CD4-positive, alpha-beta T cell (primary cell): ENCODE measurements at places on chromosomes 16 and 17.

DNA sequence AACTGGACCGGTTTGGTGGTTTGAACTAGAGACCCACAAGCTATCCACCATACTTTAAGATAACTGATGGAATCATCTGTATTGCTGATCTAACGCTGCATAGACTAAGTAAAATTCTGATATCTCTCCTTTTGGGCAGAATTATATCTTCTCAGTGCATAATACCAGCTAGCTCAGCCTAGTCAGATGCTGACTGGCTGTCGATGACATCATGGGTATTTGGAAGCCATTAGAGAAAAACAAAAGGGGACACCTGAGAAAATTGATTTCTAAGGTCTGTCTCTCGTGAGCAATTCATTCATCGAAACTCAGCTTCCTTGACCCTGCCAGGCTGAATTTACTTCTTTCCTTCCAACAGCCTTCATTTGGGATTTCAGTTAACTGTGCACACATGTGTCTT, 263.0 kb upstream of the CCL2 start:
- no peak for DNase-seq

GRCh38 chr16:76670125-76670857, 393.1 kb downstream of the CNTNAP4 start:
- no peak for DNase-seq

DNA sequence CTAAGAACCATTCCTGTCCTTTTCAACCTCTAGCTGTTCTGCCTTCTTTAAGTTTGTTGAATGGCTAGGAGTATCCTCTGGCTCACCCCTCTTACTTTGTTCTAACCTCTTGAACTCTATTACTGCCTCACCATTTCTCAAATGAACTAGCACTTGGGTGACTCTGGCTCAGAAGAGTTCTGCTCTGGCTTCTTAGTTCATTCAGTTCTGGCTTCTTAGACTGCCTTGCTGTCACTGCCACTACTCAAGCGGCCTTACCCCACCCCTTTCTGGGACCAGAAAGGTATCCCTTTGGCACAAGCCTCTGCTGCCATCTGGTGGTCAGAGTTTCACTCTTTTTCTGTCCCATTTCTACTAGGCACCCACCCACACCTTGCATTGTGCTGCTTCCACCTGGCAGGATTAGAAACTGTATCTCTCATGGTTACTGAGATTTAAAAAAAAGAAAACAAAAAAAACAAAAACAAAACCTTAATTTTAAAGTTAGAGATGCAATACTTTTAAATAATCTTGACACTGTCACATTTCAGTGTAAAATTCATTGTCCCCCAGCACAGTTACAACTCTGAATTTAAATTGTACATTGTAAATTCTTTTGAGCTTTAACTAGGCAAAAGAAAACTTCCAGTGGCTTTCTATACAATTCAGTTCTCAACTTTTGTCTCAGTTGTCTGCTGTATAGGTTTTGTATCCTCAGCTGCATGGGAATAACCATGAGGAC, 6.9 kb upstream of the ABCA10 start:
- peak; percentile 23 for DNase-seq

- DNase-seq: no peak
Measured at GRCh38 chr17:2368359-2368758, 31.1 kb downstream of the SGSM2 start.

DNA sequence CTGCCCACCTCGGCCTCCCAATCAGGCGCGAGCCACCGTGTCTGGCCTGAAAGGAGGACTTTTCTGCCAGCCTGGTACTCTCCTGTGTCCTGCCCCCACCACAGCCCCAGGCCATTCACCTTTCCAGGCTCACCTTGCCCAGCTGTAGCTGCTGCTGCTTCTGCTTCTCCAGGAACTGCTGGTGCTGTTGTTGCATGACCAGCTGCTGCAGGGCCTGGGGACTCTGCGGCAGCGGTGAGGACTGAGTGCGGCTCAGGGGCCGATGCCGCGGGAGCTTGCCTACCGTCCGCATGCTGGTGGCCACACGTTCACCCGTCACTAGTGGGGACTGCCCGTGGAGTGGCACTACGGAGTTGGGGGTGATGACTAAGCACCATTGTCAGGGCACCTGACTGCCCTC, 17.7 kb downstream of the G6PC3 start:
- no peak for DNase-seq

DNA sequence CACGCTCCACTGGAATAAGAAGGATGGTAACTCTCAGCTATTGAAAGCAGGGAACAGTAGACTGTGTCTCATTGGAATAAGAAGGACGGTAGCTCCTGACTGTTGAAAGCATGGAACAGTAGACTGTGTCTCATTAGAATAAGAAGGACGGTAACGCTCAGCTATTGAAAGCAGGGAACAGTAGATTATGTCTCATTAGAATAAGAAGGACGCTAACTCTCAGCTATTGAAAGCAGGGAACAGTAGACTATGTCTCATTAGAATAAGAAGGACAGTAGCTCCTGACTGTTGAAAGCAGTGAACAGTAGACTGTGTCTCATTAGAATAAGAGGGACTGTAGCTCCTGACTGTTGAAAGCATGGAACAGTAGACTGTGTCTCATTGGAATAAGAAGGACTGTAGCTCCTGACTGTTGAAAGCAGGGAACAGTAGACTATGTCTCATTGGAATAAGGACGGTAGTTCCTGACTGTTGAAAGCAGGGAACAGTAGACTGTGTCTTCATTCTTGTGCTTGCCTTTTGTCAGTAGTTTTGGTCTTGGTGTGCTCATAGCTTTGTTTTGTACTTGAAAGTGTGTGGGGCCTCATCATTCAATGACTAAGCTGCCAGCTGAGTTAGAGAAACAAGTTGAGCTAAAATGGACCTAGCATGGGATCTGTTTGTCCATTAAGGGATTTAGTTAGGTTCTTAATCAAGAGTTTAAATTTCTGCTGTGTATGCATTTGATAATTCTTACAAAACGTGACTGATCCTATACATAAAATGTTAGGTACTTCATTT, 58.5 kb downstream of the BANP start:
- DNase-seq: no peak

DNA sequence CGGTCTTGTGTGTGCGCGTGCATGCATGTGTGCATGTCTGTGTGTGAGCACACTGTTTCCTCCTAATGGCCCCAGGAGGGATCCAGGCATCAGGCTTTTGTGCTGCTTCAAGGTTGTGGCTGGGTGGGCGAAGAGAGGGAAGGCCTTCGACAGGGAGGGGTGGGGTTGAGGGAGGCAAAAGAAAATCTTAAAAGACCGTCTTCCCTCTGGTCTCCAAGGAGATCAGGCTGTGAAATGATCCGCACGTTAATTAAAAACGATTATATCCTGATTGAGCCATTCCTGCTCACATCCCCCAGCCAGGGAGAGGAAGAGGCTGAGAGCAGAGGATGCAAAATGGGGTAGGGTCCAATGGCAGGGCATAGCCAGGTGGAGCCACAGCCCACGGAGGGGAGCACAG, 46.9 kb downstream of the RAI1 start:
- no peak for DNase-seq

DNA sequence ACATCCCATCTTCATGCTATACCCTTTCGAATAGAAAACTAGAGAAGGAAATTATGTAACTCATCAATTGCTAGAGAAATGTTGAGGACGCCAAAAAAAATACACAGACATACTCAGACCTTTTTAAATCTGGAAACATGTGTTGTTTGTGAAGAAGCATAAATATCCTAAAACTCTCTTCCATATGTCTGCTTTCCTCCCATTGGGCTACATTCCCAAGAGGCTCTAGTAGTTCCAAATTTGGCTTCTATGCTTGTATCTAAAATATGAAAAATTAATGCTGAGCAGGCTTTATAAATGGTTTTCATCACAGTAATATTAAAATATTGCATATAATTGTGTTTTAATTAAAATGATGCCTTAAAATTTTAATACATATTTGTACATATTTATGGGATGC, 297.9 kb upstream of the PSMD7 start:
- no peak for DNase-seq

- DNase-seq: peak; percentile 69
Measured at GRCh38 chr17:57243171-57243622, 13.1 kb upstream of the MSI2 start.
